ENCODE measurements at places on chromosomes 1 and 21.

DNA sequence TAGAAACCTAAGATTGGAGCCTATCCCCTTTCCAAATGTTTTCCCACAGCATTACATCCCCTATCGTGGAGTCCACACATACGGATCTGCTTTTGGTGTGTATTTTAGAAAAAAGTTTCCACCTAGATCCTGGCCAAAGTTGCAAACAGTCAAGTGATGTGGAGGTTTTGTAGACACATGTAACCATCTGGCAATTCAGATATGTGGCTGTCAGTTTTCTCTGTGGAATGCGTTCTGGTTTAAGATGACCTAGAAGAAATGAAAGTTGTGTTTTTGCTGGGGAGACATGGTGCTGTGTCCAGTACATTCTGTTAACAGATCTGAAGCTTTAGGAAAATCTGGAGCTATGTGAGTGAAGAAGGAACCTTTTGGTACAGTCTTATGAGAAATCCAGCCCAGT, 14.8 kb downstream of the RNF220 start:
- DNase-seq: no peak

GRCh38 chr1:224201383-224201782, 18.3 kb downstream of the DEGS1 start:
- DNase-seq: no peak

DNA sequence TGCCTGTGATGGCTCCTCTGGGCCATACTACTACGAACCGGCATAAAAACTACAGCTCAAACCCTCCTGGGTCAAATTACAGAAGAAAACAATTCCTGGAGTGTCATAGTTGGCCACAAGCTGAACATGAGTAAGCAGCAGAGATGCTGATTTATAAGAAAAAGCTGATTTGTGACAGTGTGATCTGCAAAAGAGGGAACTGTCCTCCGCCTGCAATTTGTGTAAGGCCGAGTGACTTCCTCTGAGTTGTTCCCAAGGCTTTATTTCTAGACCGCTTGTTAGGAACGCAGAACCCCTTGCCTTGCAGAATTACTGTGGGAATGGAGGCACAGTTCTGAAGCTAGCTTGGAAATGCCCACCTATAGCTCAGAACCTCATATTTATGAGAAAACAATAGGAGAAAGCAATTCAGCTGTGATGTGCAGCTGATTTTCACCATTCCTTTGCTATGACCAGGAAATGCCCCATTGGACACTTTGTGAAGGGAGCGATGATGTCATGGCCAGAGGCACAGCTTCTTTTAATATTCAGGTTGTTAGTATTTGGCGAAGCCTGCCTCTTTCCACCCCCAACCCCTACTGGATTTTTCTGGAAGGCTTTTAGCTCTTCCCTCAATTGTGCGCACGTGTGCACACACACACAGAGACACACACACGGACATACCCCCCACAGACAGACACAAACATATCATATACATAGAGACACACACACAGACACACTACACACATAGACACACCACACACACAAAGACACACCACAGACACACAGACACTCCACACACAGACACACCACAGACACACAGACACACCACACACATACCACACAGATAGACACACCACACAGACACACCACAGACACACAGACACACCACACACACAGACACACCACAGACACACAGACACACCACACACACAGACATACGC, 47.6 kb downstream of the IER5 start:
- peak; percentile 87 for DNase-seq

DNA sequence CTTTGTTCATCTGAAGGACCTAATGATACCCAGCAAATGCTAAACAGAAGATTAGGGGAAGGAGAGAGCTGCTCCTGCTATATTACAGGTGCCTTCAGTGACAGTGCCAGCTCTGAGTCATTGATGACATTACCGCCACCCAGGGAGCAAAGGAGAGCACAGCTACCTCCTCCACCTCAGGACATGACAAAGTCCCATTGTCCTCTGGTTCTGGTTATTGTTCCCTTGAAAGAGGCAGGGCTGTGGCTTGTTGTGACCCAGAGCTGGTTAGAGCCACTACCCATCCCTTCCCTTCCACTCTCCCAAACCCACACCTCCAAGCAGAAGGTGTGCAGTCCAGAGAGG, 363.5 kb upstream of the DUSP10 start:
- DNase-seq: no peak

DNA sequence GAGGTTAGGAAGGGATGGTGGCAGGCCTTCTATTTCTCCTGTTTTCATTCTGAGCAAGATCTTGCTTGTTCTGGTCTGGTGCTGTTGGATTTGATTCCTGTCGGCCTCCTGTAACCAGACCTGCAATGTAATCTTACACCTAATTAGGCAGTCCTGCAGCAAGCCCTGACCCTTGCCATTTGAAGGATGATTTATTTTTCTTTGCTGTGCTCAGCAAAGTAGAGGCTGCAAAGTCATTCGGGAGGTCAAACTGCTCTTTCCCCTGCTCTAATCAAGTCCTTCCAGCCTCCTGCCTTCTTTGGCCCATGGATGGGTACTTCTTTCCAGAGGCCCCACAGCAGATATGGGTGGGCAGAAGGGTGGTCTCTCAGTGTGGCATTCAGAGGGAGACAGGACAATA, 417.7 kb upstream of the USP24 start:
- no peak for DNase-seq
